ENCODE measurements at places on chromosomes 1 and 21.

- DNase-seq, result no peak
Observed at GRCh38 chr1:115469703-115470476, 131.8 kb upstream of the NGF start.

- DNase-seq, result no peak
Observed at GRCh38 chr1:212618466-212619210, 10.1 kb downstream of the ATF3 start.

DNA sequence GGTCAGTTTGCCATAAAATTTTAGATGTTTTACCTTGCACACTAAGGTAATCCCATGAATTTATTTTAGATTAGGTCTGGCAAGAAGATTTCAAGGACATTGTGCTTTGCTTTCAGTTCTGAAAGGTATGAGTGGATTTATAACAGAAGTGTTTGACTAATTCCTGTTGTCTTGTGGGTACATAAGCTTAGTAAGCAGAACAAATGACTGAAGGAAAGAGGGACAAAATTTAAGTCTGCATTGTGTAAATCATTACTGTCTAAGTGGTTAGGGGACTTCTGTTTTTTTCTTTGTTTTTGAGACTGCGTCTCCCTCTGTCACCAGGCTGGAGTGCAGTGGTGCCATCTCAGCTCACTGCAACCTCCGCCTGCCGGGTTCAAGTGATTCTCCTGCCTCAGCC is 60.1 kb downstream of the PKN2 start:
- no peak for DNase-seq

- DNase-seq, result no peak
Observed at GRCh38 chr21:36628761-36629460, 70.0 kb upstream of the SIM2 start.

GRCh38 chr1:19427087-19427781 is 58.1 kb downstream of the CAPZB start:
- DNase-seq, result no peak

Measured in esophagus squamous epithelium (tissue), 5 donors.